ACHN (cell line): ENCODE measurements at places on chromosomes 3 and 15.

DNA sequence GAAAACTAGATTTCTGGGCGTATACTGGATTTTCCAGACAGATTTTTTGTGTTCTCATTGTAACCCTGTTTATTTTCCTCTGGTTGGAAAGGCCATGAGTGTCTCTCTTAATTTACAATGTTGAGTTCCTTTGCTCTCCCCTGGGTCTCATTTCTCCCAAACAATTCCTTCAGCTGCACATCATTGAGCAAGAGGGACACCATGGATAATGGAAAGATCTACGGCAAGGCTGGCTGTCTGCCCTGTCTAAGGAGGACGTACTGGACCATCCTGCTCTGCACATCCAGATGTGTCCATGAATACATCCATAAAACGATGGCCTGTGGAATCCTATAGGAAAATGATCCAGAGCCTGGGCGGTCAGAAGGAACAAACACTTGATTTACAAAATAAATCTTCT lies 258.1 kb upstream of the MCTP2 start:
- no peak for DNase-seq

GRCh38 chr3:45817831-45818522 lies 21.6 kb upstream of the SLC6A20 start:
- DNase-seq = peak; percentile 89

DNA sequence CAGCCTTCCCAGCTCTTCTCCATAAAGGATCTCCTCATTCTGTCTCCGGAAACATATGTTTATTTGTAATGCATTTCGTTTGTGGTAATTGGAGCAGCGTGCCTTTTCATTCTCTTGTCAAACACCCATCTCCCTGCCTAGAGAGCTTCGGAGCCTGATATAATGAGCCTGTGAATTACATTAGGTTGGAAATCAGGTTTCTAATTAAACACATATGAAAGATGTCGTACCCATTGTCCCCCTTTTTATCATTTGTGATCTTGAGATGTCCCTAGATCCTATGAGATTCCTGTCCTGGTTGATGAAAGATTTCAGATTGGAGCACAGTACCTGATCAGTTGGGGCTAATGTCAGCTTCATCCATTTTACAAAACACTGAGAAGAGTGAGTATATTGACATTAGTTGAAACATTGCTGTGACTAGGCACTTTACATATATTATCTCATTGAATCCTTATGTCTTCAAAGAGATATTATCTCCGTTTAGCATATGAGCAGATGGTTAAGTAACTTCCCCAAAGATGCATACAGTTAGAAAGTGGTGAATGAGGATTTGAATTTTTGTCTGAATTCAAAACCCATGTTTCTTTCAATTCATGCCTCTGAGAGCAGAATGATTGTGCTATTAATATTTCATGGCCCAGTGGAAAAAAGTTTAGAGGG lies 23.1 kb downstream of the SYN2 start:
- DNase-seq = no peak

GRCh38 chr3:197458906-197459470 lies 96.8 kb downstream of the BDH1 start:
- no peak for DNase-seq

DNA sequence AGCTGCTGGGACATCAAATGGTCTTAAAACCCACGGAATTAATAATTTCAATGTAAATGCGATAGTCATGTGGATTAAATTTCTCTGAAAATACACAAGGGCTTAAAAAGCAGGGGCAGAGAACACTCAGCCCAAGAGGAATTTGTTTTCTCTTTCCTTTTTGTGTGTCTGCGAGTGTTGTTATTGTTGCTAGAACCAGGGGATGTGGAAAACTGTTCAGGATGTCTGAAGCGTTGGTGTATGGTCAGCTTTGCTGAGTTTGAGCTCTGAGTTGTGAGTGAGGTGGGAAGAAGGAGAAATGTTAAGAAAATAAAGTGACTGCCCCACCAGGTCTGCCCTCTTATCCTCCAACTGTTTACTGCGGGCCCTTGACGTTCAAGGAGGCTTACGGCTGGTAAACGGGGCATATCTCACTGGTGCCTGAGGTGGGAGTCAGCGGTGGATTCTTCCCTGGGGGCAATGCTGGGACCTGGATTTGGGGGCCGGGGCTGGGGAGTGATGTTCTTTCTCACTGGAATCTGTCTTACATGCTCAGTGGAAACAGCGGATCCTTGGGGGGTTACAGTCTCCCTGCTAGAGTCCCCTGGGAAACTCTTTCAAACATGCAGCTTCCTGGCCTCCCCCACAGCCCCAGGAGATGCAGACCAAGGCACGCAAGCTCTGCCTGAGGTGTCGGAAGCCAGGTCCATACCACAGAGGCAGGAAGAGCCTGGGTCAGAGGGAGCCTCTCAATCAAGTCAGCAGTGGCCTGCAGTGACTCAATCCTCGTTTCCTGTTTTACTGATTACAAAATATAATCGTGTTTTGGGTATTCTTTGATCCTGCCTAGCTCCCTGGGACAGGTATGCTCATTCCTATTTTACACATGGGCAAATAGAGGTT lies 41.8 kb downstream of the ITGA11 start:
- no peak for DNase-seq

DNA sequence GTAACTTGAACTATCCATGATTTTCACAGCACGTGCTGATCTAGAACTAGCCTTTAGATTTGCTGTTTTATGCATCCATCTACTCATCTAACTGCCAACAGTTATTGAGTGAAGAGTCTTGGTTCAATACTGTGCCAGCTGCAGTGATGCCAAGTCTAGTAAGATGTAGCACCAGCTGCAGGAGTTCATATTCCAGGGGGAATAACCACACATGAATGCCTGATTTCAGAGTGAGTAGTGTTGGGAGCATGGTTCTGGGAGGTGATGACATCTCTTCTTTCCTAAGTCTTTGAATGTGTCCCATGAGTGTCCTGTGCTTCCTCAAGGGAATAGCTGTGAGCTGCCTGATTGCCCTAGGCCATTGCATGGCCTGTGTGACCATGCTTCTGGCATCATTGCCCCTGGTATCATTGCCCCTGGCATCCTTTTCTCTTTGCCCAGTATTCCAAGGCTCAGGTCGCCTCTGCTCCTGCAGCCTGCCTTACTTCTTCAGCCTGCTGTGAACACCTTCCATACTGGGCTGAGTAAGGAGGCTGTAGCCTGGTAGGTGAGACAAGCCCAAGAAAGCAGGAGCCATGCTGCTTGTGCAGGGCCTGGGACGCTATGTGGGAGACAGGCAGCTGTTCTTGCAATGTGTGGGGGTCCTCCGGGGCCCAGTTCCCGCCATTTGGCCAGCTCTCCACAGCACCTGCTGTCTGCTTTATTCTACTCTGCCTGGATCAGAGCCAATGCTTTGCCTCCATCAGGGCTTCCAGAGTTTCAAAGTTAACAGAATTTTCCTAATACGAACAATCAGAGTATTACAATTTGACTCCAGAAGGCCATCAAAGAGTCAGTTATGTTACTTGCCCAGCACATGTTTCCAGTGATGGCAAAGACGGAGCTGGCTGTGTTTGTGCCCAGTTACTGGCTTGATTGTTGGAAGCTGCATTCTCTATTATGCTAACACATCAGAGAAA lies 73.2 kb downstream of the CLSTN2 start:
- DNase-seq = no peak

DNA sequence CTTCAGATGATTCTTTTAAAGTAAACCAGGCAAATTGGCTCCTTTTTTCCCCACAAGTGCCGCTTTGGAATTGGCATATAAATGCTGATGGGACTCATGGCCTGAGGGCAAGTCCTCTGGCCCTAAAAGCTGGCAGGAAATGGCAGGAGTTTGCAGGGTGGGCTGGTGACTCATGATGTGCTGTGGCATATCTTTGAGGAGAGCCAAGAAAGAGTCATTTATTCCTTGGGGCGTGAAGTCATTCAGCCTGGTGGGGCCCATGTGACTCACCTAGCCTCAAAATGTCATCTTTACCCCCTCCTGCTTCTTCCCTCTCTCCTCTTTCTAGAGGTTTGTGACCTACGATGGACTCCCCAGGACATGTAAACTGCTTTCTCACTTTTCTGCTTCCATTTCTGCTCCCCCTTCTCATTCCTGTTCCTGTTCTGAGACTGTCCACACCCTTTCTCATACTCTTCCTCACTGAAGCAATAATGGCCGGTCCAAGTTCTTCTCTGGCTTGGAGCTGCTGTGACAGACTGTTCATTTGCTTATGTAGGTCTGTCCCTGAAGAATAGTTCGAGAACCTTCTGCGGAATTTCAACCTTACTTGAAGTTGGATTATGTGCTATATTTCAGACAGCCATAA lies 326.1 kb downstream of the SATB1 start:
- DNase-seq = peak; percentile 90

DNA sequence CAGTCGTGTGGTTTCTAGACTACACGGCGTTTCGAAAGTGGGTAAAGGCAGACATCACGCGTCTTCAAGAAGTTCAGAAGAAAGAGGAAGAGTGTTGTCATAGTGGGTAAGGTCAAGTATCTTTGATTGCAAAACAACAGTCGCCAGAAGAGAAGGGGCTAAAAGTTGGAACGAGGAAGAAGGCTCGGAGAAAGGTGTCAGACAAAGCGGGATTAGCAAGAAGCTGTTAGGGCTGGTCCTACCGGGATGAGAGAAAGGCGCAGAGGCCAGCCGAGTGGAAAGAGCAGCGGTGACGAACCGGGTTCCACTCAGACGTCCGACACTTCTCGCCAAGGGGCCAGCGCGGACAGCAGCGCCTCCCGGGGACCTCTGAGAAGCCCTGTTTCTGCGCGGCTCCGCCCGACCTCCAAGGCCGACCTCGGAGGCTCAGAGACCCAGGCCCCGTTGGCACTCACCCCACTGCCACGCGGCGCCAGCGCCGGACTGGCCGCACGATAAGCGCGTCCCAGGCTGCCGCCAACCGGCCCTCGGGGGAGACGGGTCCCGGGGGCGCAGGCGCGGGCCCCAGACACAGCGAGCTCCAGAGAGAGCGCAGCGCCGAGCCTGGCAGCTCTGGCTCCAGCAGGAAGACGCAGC lies 436 bp downstream of the ADPGK start:
- DNase-seq = peak; percentile 39

- no peak for DNase-seq
These were observed 3.9 kb downstream of the CPOX start for GRCh38 chr3:98589331-98590036.

- DNase-seq = no peak
These were observed 385.3 kb downstream of the NTRK3 start for GRCh38 chr15:87871258-87871681.
